Thoracic aorta (tissue), 2 donors: ENCODE measurements at places on chromosomes 16 and 17.

DNA sequence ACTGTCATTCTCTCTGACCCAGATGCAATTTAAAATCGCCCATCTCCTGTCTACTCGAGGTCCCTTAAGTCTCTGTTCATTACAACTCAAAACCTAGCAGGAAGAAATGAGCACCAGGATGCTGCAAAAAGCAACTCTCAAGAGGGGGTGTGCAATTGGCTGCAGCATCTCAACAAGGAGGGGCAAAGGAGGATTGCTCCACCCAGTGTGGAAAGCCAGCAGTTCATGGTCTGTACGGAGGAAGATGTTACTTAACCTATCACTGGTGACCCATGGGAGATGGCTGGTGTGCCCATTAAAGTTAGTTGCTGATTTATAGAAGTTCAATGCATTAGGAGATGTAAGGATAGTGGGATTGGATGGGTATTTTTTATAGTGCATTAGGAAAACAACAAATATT, 147.4 kb downstream of the CDK5R1 start:
- no peak for DNase-seq

- DNase-seq: no peak
Measured at GRCh38 chr16:31129568-31130335, 5.8 kb downstream of the PRSS8 start.

DNA sequence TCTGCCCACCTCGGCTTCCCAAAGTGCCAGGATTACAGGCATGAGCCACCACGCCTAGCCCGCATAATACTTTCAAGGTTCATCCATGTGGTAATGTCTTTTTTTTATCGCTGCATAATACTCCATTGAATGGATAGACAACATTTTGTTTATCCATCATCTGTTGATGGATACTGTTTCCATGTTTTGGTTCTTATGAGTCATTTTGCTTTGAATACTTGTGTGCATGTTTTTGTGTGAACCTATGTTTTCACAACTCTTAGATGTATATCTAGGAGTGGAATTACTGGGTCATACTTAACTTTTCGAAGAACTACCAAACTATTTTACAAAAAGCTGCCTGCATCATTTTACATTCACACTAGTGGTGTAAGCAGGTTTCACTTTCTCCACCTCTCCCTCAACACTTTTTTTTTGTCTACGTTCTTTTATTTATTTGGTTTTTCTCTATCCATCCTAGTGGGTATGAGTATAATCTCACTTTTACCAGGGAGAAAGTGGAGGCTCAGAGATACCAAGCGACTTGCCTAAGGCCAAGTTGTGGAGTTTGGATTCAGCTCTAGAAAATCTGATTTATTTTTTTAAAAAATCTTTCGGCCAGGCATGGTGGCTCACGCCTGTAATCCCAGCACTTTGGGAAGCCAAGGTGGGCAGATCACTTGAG, 151.2 kb downstream of the CMIP start:
- DNase-seq: no peak

GRCh38 chr16:55282441-55282840, 41.6 kb upstream of the IRX6 start:
- DNase-seq: no peak

DNA sequence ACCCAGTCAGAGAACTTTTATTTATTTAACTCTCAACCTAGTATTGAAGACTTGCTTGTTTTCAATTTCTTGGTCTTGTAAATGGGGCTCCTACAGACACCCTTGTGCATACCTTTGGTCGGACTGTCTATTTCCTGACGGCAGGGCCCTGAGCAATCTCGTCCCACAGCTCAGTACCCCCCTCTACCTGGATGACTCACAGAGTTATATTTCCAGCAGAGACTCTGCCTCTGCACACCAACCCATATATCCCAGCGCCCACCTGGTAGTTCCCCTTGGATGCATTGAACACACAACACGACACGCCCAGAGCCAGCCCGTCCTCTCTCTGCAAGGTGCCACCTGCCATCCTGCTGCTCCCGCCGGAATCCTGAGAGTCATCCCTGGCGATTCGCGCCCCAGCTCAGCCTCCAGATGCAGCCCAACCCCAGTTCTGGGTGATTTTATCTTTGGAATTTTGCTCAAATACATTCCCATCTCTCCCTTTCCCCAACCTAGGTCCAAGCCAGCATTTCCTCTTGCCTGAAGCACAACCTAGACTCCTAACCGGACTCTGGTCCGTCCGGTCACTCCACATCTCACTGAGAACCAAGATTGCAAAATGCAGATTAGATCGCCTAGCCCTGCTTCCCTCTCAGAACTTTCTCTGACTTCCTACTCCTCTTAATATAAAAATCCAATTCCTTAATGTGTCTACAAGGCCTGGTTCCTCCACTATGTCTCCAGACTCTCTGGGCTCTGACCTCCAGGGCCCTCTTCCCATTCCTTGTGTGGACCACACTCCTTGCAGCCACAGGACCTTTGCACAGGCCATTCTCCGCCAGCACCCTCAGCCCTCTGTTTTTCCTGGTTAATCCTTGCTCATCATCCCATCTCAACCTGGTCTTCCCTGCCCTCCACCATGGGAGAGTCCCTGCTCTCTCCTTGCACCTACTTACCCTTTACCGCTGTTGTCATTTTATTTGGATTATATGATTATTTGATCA, 129.2 kb downstream of the SEC14L1 start:
- no peak for DNase-seq

GRCh38 chr16:49093939-49094338, 187.7 kb downstream of the CBLN1 start:
- DNase-seq: no peak

GRCh38 chr16:4664538-4665418, 28.6 kb upstream of the NUDT16L1 start:
- DNase-seq: no peak

GRCh38 chr17:48468299-48468698, 38.3 kb upstream of the SKAP1 start:
- DNase-seq: no peak

GRCh38 chr16:54588026-54588425, 301.4 kb upstream of the IRX3 start:
- DNase-seq: no peak

GRCh38 chr17:50541402-50541715, 5.6 kb upstream of the SPATA20 start:
- DNase-seq: no peak

GRCh38 chr16:30355954-30356308, 823 bp upstream of the CD2BP2 start:
- DNase-seq: no peak

GRCh38 chr17:30395398-30396022, 16.8 kb downstream of the CPD start:
- DNase-seq: no peak

DNA sequence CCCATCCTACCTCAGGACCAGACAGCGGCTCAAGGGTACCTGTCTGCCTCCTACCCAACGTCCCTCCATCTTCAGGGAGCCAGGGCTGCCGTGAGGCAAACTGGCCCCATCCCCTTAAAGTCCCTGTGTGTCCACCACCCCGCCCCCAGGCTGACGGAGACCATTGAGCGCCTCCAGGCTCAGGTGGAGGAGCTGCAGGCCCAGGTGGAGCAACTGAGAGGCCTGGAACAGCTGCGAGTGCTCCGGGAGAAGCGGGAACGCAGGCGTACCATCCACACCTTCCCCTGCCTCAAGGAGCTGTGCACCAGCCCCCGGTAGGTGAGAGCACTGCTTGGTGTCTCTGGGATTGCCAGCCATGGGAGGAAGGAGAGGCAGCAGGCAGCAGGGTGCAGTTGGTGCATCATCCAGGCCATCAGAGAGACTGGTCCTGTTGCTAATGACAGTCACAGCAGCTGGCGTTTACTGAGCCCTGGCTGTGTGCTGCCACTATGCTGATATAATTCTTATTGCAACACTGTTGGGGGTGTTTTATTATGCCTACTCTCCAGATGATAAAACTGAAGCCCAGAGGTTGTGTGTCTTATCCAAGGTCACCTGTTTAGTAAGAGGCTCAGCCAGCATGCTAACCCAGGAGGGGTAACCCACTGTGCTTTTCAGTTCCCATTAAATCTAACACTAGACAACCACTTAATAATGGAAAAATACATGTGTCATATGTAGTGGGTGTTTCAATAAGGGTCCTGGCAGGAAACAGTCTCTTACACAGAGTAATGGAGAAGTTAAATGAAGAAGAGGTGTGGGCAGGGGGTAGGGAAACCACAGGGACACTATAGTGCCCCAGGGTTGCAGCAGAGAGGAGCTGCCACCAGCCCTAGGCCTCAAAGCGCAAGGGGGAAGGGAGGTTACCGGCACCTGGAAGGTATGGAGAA, 10.3 kb upstream of the MRPL58 start:
- DNase-seq: no peak

GRCh38 chr17:27762527-27763305, 37.6 kb downstream of the NOS2 start:
- DNase-seq: no peak

GRCh38 chr17:18042983-18043382, 3.8 kb downstream of the GID4 start:
- no peak for DNase-seq

- no peak for DNase-seq
Measured at GRCh38 chr16:5206331-5206990, 108.9 kb upstream of the EEF2KMT start.

DNA sequence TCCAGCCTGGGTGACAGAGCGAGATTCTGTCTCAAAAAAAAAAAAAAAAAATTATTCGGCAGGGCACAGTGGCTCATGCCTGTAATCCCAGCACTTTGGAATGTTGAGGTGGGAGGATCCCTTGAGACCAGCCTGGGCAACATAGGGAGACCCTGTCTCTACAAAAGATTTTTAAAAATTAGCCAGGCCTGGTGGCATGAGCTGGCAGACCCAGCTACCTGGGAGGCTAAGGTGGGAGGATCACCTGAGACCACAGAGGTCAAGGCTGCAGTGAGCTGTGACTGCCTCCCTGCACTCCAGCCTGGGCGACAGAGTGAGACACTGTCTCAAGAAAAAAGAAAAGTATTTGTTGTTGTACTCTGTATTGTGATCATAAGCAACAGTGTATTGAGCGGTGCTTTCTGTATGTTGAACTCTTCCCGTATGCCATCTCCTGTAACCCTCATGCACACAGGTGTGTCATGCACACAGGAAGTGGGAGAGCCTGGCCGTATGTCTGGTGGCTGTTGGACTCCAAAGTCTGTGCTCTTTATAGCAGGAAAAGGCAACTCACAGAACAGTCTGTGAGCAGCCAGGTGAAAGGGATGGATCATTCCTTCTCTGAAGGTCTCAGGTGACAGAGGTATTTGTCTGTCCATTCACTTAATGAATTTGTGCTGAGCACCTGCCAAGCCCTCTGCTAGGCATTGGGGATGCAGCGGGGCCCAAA, 17.1 kb downstream of the CDH1 start:
- no peak for DNase-seq

GRCh38 chr17:35588196-35588920, 1.2 kb downstream of the AP2B1 start:
- DNase-seq: no peak

- no peak for DNase-seq
Measured at GRCh38 chr16:84537491-84538151, 33.2 kb upstream of the MEAK7 start.

DNA sequence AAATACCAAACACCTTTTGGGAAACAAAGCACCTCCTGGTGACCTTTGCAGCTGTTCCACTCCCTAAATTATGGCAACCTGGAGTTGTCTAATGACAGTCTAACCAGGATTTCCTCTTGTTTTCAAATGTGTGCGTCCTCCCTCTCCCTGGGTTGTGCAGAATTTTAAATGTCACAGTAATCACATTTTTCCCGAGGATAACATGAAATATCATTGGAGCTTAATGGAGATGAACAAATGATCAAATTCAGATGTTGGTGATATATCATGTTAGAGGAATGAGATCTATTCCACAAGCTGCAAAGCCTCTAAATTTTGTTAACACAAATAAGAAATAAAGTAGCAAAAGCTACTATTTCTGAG, 86.9 kb upstream of the HLF start:
- DNase-seq: no peak

DNA sequence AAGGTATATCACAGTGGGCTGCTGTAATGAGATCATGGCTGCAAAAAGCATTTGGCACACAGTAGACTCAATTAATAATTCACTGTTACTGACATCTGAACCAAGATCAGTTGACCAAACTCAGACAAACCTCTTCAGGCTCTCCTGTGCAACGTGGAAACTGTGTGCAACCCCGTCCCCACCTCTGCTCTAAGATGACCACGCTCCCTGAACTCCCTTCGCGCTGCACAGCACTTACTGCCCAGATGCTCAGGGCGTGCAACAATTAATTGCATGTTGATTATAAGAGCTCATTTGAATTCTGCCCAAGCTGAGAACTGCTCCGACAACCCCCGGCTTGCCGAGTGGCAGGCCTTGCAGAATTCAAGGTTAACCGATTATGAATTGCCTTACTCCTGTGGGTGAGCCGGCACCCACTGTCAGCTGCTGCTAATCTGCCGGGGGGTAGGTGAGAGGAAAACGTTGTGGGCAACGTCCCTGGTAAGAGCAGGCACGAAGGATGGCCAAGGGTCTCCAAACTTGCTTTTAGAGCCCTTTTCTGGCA, 1.3 kb upstream of the GSG1L start:
- DNase-seq: no peak

- DNase-seq: no peak
Measured at GRCh38 chr17:46064460-46064859, 65.4 kb downstream of the STH start.

DNA sequence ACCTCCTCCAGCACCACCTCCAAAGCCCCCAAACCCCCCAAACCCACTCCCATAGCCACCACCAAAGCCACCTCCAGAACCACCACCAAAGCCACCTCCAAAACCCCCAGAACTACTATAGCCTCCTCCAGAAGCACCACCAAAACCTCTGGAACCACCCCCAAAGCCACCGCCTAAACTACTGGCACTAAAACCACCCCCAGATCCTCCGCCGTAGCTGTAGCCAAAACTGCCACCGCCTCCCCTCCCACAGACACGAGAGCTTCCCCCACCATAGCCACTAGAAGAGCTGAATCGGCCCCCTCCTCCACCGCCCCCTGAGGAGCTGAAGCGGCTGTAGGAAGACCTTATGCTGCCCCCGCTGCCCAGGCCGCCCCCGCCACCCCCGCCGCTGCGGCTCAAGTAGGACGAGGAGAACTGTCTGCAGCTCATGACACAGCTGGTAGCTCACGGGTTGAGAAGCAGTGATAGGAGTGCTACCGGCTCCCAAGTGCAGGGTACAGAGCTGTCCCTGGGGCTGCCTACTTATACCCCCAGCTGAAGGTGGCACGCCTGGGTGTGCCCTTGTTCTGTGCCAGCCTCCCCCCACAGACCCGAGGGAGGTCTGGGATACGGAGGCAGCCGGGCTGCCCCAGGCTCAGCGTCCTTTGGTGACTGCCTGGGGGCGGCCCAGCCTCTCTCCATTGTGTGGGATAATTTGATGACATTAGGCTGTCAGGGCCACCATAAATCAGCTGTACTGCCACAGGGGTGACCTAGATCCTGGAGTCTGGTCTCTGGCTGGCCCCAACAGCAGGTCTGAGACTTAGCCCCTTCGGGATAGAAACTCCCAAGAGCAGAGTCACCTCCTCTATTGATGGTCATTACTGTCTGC, at the start of gene KRT9:
TSS of gene KRT9 (minus strand) at position 499 of the 874 bp plus-strand sequence. CDS start at position 432, 67 bp downstream.
- DNase-seq: no peak
